ENCODE measurements at places on chromosomes 2 and 18.

DNA sequence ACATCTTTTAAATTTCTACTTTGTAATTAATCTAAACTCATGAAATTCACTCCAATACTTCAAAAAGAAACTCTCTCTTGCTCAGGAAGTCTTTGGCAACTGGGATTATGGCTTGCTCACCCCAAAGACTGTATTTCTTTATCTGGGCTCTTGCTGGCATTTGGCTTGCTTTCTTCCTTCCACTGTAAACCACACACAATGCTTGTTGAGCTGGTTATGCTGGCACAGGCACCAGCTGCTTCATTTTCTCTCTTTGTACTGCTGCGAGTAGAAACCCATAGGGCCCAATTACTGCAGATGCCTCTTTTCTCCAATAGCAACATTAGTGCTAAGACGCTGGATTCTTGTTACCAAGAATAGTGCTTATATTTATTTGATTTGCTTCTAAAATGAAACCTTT, 51.4 kb downstream of the SLC38A11 start:
- no peak for DNase-seq

GRCh38 chr2:237695201-237695780, 67.9 kb downstream of the LRRFIP1 start:
- no peak for DNase-seq

DNA sequence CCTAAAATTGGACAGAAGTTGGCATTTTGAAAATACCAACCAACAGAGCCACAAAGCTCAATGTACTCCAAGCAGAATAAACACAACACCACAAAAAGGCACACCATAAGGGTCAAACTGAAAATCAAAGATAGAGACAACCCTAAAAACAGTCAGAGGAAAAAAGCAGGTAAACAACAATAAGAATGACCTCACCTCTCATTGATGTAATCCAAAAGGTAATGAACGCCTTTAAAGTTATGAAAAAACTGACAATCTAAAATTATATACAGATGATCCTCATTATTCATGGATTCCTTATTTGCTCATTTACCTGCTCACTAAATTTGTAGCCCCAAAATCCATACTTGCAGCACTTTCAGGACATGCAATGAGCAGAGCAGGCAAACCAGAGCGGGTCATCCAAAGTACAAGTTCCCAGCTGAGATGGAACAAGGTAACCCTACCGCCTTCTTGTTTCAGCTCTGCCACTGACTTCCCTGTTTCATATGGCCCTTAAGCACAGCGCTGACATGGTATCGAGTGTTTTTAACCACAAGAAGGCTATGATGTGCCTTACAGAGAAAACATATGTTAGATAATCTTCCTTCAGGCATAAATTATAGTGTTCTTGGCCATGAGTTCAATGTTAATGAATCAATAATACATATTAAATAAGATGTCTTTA, 17.0 kb downstream of the RTN4 start:
- no peak for DNase-seq

- DNase-seq, result no peak
Observed at GRCh38 chr2:113980946-113981345, 91.1 kb downstream of the ACTR3 start.

DNA sequence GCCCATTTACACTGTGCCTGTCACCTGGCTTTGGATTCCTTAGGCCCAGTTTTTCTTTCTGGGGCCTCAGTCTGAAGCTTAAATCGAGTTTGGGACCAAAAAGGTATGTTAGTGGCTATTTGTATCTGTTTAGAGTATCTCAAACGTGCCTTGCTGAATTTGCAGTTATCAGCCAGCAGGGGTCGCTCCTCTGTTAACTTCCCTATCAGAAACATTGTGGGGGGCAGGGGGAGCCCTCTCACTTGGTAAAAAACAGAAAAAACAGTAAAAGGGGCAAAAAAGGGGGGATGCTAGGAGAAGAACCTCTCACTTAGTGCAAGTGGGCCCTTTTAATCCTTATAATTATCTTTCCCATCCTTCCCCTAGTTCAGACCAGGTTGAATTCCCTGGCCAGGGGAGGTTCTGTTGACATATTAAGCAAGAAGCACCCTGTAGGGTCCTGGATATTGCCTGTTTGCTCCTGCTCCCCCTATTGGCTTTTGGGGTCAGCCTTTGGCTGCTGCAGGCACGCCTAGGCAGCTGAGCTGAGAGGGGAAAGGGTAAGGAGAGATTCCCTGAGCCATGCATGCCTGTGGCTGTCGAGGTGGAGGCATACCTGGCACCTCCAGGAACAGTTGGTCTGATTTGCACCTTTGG, 8.8 kb upstream of the IFIH1 start:
- DNase-seq, result no peak

DNA sequence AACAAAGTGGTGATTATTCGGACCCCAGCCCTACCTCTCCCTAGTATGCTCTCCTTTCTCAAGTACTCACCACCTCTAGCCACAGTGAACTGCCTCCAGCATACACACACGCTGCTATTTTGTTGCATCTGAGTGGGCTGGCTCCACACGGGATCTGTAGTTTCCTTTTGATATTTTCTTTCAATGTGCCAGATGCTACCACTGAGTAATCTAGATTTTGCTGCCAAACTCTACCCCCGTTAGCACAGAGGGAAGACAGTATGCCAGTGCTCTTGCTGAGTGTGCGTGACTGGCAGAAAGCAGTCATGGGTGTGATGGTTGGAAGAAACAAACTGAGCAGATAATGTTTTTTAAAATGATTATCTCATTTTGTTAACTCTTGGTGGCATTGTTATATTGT, 11.6 kb downstream of the CFLAR start:
- no peak for DNase-seq

GRCh38 chr2:159285433-159285832, 1.1 kb downstream of the WDSUB1 start:
- no peak for DNase-seq

- no peak for DNase-seq
Observed at GRCh38 chr2:173248381-173248780, 106.3 kb upstream of the CDCA7 start.

GRCh38 chr2:229202646-229203045, 68.4 kb downstream of the PID1 start:
- DNase-seq, result no peak

DNA sequence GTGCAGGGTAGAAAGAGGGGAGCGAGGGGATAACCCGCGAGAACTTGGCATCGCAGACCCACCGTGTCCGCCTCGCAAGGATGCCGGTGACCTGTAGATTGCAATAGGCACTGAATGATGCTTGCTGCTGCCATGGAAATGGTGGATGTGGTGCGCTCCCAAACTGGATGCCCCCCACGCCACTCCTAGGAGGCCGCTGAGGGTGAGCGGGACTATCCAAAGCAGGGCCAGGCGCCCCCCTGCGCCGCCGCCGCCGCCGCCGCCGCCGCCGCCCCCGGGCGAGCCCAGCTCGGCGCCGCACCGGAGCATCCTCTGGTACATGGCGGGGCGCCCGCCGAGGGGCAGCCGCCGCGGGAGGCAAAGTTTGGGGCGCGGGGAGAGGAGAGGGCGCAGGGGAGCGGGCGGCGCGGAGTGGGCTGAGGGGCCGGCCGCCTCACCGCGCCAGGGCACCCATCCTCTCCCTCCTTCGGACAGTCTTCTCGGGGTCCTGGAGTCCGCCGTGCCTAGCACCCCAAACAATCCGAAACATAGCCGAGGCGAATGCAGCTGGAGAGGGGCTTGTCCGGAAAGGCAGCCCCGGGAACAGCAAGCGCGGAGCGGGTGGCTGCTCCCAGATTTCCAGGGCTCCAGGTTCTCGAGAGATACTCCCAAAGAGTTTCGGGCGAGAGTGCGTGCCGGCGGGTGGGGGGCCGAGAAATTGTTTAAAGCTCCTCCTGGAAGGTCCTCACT, 685.1 kb downstream of the NRXN1 start:
- DNase-seq, result no peak

- DNase-seq, result no peak
Observed at GRCh38 chr2:118729760-118730159, 117.7 kb downstream of the EN1 start.

GRCh38 chr2:231353469-231353868, 42.0 kb upstream of the B3GNT7 start:
- no peak for DNase-seq

DNA sequence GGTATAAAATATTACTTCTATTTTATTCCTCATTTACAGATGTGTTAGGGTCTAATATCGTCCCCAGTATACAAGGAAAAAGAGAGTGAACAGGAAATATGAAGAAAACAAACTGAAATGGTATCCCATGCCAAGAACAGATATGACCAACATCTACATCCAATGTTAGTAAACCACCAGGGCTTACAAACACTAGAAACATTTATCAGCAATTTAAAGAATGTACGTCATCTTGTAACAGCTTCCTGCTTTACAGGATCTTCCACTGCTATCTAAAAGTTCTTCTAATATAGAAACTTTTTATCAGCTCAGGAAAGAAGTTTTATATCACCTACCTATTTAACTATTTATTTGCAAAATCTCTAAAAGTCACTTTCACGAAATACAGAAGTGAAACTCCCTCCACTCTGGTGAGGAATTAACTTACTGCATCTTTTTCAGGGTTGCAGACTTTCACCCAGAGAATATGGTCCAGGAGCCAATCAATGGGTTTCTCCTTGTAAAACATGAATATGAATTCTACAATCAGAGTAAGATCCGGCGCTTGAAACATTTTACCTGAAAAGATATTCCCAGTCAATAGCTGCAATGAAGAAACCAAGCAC, 35.2 kb downstream of the UNC50 start:
- no peak for DNase-seq

GRCh38 chr2:128685841-128686496, 367.3 kb upstream of the HS6ST1 start:
- no peak for DNase-seq

DNA sequence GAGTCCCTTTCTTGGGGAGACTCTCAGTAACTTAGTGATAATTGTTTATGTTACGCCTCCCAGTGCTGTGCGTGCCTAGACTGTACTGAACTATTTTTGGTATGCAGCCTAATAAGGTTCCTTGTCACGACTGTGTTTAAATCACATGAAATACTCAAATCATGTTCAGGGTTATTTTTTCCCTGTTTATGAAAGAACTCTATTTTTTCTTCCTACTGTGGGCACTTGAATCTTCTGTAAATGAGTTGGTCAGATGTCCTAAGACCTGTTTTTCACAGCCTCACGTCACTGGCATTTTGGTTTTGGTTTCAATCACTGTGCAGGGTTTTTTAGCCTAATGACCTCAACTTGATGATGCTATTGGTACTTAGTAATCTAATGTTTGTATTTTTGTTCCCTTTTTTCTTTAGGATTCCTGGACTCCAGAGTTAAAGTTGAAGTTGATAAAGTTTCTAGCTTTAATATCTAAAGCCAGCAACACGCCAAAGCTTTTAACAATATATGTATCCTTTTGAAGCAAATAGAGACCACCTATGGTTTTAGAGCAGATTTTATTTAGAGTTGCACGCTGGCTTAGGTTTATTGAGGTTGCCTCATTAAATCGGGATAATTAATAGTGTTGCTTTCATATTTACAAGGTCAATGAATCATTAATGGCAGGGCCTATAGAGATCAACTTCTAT, 24.0 kb downstream of the ARMC9 start:
- no peak for DNase-seq

DNA sequence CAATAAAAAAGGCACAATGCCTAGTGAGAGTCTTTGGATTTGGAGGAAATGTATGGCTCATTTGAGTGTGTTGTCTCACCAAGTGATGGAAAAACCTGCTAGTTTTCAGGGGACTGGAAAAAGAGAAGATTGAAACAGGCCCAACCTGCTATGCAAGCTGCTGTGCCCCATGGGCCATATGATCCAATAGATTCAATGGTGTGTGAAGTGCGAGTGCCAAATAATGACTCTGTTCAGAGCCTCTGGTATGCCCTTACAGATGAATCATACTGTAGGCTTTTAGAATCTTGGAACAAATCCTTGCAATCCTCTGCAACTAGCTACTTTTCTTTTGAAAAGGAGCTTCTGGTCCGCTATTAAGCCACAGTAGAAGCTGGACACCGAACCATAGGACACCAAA, 529.8 kb upstream of the CNTNAP5 start:
- no peak for DNase-seq

GRCh38 chr2:172698041-172698863, 37.4 kb upstream of the RAPGEF4 start:
- no peak for DNase-seq

DNA sequence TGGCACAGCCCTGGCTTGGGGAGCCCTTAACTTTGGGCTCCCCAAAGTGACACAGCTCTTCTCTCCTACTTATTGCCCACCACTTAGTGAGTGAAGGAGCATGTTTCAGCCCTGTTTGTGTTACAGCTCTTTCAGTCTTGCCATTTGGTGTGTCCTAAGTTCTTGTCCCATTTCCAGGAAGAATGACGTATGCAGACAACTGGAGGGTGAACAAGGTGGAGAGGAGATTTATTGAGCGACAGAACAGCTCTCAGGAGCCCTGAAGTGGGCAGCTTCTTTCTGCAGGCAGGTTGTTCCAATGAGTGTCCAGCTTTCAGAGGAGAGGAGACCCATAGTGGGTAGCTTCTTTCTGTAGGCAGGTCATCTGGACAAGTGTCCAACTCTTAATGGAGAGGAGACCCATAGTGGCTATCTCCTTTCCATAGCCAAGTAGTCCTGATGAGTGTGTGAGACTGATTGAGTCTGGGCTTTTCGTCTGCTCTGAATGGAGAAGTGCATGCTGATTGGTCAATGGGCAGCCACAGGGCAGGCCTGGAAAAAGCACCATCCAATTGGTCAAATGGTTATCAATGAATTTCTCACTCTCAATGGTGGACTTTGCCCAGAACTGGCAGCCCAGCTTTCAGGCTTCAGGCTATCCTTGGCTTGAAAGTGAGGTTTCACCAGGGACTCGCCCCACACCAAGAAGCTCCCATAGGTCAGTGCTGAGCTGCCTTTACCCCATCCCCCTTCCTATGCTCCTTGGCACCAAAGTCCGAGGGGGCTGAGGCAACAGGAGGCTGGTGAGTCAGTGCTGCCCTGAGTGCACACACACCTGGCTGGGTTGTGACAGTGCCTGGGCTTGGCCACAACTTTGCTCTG, 688.2 kb downstream of the NYAP2 start:
- no peak for DNase-seq

- no peak for DNase-seq
Observed at GRCh38 chr2:203636588-203637470, 69.6 kb upstream of the CD28 start.

DNA sequence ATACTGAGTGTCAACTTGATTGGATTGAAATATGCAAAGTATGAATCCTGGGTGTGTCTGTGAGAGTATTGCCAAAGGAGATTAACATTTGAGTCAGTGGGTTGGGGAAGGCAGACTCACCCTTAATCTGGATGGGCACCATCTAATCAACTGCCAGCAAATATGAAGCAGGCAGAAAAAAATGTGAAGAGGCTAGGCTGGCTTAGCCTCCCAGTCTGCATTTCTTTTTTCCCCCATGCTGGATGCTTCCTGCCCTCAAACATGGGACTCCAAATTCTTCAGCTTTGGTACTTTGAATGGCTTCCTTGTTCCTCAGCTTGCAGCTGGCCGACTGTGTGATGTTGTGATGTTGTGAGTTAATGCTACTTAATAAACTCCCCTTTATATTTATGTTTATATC, 577.4 kb downstream of the CPS1 start:
- DNase-seq, result no peak

DNA sequence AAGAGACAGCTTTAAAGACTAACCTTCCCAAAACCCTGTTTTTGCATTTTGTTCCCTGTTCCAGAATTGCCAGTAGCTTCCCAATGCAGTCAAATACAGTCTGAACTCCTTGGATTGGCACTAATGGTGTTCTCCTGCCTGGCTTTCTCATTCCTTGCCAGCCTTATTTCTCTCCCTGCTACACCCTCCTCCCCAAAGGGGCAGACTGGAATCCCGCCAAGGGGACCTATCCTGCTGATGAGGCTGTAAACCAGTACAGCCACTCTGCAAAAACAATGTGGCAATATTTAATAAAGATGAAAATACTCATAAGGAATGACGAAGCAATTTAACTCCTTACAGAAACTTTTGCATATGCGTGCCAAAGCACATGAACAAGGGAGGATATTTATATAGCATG, 4.5 kb upstream of the SLC4A5 start:
- DNase-seq, result no peak
